Activated naive CD4-positive, alpha-beta T cell treated with Interleukin-2 at 50 U/mL for 16 hours (primary cell): ENCODE measurements at places on chromosomes 12 and 14.

DNA sequence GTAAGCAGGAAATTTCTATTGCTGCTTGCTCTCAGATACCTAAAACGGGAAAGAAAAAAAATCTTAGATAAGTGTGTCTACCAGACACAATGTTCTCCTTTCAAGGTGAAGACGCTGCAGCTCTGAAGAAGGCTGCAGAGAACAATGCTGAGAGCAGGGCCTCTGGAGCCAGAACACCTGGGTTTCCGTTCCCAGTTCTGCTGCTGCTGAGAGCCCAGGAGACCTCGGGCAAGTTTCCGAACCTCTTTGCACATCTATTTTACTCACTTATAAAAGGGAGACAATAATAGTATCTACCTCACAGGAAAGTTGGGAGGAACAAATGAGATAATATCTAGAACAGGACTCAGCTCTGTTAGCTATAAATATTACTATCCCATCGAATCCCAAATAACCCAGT lies 122.9 kb downstream of the TMTC1 start:
- no peak for DNase-seq

DNA sequence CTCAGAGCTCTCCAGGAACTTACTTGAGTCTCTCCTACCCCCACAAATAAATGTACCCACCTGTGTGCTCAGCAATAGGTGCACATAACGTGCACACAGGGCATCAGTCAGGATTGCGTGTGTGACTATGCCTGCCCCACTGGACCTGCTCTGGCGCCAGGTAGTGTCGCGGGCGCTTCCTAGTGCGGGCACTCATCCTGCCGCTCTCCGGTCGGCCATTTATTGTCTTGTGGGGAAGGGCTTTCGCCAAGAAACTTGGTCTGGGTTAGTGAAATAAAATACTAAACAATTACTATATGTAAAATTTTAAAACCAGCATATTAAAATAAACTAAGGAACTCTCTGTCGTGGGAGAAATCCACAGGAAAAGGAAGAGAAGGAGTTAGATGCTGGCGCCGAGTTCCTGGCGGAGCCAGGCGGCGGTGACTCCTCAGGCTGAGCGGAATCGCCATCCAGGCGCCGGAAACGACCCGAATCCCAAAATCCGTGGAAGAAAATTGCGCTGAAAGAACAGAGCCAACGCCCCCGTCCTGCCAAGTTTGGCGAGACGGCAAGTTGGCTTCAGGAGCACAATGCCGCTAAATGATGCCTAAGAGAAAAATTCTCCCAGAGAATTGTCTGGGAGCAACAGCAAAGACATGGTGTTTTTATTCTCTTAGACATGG lies 7.9 kb upstream of the HOXC13 start:
- no peak for DNase-seq

DNA sequence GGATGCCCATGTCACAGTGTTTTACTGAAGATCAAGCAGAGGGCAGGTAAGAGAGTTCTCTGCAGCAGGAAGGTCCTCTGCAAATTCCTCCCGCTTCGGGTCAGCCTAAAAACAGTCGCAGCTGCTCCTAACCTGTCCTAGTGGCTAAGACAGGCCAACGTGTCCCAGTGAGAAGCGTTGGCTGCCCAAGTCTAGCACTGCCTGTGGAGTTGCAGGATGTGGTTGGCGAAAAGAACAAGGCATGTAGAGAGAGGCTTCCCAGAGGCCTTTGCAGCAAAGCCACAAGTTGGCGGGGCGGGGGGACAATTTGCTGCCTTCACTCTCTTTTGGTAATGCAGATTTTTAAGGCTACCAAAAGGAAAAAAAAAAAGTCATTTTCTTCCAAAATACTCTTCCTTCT lies 340.1 kb downstream of the BCL11B start:
- DNase-seq = peak; percentile 56

DNA sequence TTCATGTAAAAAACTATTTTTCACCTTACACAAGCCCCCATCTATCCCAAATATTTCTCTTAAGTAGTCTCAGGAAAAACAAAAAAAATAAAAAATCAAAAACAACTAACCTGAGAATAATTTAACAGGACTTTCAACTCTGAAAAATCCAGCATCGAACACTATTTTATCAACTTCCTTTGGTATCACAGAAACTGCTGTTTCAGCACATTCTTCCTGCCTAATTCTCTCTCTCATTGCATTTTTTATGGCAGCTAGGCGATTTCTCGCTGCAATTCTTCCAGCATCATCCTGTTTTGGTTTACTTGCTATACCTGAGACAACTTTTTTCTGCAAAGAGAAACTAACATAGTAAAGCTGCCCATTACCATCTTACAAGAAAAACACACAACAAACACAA lies 29.4 kb downstream of the LGALS3 start:
- DNase-seq = no peak

DNA sequence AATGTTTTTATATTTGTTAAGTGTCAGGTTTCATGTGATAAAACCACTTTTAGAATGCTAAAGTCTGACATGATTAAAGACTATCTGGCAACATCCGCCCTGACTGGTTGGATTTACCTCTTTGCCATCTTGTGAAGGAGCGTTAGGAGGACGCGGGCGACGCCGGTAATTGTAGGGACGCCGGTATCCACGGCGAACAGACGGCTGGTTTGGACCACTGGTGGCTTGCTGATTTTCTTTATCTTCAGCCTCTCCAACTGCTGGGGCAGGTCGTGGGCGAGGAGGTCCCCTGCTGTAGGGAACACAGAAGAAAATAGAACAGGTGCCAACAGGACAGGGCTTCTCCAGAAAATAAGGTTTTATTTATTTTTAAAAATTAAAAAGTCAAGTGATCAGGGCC lies 21.3 kb downstream of the YBX3 start:
- no peak for DNase-seq

DNA sequence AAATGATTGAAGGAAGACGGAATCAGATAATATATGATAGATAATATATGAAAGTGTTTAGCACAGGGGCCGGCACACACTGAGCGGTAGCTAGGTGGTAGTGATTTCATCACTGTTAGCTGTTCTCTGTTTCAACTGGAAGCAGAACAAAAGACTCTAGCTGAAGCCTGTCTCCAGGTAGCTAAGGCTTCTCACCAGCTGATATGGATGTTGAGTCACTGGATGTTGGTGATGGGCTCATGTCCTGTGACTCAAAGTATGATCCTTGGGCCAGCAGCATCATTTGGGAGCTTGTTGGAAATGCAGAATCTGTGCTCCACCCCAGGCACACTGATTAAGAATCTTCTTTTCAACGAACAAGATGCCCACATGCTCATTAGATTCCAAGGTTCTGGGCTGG lies 21.7 kb upstream of the KCNA5 start:
- no peak for DNase-seq
